ENCODE measurements at places on chromosomes 4 and X.

- DNase-seq: no peak
Observed at GRCh38 chr4:81601358-81601694, 129.6 kb upstream of the RASGEF1B start.

DNA sequence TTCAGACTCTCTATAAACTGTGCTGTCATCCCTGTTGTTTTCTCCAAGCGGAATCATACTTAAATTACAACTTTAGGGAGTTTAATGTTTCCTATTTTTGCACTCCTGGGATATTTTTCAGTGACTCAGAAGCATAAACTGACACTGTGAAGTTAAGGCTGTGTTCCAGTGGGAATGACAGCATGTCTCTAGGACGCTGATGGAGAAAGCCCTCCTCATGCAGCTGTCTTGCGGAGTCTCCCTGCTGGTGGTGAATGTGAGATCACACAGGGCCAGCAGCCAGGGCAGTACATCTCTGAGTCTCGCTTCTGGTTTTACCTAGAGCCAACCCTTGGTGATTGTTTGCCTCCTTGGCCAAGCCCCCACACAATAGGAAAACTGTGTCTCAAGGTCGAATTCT is 53.3 kb downstream of the NFKB1 start:
- no peak for DNase-seq

- DNase-seq: no peak
Observed at GRCh38 chrX:48934581-48935300, 15.9 kb upstream of the PIM2 start.

- no peak for DNase-seq
Observed at GRCh38 chr4:25454476-25454875, 77.4 kb downstream of the ANAPC4 start.

DNA sequence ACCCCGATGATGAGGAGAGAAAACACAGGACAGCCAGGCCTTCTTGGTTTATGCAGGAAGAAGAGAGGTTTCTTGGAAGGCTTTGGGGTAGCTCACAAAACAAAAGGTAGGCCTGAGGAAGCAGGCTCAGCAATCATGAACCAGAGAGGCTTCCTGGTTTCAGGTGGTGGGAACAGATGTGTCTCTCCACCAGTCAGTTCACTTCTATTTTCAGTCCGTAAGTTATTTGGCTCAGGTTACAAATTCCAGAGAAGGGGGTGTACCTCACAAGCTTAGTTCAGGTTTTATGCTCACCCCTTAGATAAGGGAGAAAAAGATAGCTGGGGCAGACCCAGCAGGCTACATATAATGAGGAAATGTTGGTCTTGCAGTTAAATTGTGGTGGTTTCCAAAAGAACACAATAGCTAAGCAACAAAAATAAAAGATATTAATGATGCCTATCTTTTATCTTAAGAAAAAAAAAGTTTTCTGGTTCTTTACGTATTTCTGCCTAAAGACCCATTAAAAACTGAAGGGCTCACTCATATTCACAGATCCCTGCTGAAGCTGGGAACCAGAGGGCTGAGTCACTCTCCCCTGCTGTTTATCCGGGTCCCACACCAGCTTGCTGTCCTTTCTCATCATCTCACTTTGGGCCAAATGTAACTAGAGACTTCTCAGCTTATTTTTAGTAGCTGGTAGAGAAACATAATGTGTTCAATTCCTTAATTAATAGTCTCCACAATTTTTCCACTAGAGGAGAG is 177.0 kb downstream of the CAMK2D start:
- DNase-seq: peak; percentile 14

- DNase-seq: peak; percentile 29
Observed at GRCh38 chr4:154722262-154722661, 21.5 kb upstream of the LRAT start.

DNA sequence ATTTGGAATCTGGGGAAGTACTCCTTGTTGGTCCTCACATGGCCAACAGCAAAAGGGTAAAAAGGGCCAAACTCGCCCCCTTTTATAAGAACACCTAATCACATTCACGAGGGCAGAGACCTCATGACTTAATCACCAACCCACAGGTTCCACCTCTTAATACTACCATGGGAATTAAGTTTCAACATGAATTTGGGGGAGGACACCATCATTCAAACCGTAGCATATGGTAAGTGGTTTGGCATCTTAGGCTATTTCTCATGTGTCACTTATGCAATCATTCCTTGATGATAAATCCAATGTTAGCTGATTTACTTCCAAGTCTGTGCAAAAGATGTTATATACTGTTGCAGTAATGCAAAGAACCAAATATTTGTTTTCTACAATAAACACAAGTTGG is 302.9 kb upstream of the FAM241A start:
- no peak for DNase-seq

GRCh38 chr4:5874811-5875449 is 18.0 kb downstream of the CRMP1 start:
- no peak for DNase-seq

Data from Caki2 (cell line).